Hematopoietic multipotent progenitor cell treated with erythropoietin and hydrocortisone succinate and interleukin-3 and kit ligand, for 8 days (in vitro differentiated cells): ENCODE measurements at places on chromosomes 7 and 10.

DNA sequence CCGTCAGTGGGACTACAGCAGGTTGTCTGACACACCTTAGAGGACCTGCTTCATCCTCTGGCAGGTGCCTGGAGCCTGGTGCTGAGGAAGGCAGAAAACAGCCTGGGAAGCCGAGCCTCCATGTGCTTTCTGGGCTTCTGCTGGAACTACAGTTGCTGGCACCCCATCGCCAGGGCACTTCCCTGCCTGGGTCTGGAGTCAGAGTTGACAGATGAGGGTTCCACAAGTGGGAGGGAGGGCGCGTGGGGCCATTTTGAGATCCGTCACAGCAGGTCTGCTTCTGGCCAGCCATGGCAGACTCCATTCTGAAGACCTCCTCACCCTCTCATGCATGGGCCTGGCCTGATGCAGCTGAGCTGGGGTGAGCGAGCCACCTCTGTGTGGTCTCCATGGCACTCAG, 33.2 kb upstream of the TCERG1L start:
- no peak for DNase-seq

DNA sequence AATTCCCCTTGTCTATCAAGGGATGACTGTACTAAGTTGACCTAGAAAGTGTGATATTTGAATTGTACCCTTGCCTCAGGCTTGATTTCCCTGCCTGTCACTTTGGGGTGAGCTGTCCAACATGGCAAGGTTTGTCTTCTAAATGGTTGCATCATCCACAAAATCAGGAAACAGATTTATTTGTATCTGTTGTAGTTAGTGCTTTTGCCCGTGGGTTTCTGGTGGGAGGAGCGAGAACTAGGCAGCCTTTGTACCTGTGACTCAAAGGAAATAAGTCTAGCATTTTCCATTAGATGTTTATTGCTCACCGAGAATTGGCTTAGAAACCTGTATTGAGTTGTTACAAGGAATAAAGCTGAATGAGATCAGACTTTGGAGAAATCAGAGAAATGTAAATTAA, 650.8 kb downstream of the LRMDA start:
- no peak for DNase-seq

- DNase-seq: no peak
Measured at GRCh38 chr10:74474022-74474713, 323.1 kb downstream of the ADK start.

DNA sequence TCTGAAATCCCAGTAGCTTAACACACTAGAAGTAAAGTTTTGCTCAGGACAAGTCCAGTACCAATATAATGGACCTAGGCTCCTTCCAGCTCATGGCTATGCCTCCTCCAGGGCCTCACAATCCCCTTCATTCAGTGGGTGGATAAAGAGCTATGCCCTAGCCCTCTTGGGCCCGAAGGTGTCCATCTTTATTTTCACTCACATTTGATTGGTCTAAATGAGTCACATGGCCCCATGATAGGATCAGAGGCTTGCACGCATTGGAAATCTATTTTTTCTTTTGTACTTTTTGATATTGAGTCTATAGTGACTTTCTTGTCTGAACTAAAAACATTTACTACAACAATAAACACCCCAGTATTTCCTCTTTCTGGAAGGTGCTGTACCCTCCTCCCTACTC, 202.6 kb upstream of the CTBP2 start:
- no peak for DNase-seq

- DNase-seq: no peak
Measured at GRCh38 chr10:52965509-52965908, 192.9 kb upstream of the MBL2 start.

GRCh38 chr10:78411716-78412115, 378.1 kb downstream of the RPS24 start:
- no peak for DNase-seq

DNA sequence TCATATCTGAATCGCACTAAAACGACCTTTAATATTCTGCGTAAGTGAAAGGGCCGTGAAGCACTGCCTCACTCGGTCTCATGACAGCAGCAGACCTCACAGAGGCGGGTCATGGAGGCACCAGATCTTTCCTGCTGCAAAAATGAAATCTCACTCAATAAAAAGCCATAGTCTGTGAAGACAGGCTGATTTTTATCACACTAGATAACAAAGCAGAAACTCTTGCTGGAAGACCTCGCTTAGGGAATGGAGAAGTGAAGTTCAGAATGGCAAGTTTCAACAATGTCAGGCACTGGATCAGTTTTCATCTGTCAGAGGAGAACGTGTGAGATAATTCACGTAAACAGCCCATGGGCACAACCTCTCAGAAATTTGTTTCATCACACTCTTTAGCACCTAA, 8.0 kb downstream of the SEPHS1 start:
- DNase-seq: no peak

- no peak for DNase-seq
Measured at GRCh38 chr10:129344731-129345355, 122.2 kb upstream of the MGMT start.

DNA sequence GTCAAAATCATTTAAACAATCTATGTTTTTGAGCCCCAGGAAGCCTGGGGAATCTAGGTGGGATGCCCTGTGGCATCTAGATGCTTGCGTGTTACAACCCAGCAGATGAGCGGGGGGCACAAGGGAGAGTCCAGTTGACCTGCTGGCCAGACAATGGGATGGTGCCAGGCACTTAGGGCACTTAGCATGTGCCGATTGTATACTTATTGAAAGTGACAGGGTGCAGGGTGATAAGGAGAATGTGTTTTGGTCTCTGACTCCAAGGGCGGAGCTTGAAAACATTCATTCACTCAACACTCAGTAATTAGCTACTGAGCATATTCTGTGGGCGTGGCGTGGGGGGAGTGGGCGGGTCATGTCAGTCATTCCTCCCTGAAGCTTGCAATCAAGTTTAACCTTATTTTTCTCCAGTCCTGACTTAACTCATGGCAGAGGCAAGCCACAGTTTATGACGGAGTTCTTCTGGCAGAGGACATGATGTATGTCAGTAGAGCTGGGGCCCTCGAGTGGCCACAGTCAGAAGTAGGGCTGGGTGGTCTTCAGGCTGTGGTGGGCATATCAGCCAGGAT, 115.1 kb downstream of the PRKCQ start:
- DNase-seq: peak; percentile 75

- DNase-seq: peak; percentile 43
Measured at GRCh38 chr7:6436385-6436685, 11.4 kb downstream of the DAGLB start.

DNA sequence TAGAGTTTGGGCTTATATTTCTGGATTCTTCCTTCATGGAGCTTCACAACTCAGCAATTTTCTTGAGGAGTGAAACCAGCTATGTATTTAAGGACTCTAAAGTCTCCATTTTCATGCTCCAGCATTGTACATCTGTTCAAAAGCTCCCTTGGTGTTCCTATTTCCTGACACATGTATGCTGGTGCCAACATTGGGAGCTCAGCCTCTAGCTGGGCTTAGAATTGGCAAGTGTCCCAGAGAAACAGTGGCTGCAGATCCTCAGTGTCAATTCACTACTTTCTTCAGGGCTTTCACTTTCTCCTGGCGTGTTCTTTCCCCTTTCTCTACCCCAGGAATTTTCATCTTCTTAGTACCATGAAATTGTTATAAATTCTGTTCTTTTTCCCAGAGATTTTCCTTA, 103.1 kb downstream of the ZNF467 start:
- peak; percentile 9 for DNase-seq

- DNase-seq: no peak
Measured at GRCh38 chr7:28041508-28042314, 138.9 kb downstream of the JAZF1 start.

DNA sequence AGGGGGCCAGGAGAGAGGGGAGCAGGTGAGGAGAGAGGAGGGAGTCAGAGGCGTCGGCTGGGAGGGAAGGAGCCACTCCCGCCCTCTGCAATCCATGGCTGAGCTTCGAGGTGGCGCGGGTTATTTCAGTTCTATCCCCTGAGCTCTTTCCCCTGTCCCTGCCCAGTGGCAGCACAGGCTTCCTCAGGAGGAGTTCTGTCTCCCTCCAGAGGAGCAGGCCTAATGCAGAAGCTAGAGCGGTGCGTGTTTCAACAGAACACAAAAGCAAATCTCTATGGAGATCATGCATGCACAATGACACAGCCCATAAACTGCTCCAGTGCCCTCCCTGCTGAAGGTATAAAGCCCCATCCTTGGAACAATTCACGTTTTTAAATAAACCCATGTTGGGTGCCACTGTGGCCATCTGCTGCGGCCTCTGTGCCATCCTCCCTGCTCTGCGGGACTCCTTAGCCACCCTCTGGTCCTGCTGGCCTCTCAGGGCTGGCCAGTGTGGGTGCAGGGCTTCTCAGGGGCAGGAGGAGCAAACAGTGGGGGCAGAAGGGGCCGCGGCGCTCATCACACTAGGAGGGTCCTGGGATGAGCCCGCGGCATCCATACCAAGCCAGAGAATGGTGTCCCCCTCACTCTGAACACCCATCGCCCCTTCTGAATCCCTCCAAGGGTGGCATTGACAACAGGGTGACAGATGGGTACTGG, 192.6 kb upstream of the LYZL2 start:
- DNase-seq: peak; percentile 20

- DNase-seq: no peak
Measured at GRCh38 chr10:7134448-7134847, 276.4 kb downstream of the SFMBT2 start.

DNA sequence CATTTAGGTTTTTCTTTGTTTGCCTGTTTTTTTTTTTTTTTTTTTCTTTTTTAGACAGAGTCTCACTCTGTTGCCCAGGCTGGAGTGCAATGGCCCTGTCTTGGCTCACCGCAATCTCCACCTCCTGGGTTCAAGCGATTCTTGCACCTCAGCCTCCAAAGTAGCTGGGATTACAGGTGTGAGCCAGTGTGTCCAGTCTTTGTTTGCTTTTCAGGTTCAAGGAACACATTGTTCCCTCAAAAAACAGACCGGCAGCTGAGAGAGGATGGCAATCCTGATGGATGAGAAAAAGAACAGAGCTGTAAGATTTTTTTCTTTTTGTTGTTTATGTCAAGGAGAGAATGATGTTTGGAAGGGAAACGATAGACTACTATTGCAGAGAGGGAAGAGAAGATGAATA, 23.3 kb upstream of the RHOBTB1 start:
- DNase-seq: no peak

DNA sequence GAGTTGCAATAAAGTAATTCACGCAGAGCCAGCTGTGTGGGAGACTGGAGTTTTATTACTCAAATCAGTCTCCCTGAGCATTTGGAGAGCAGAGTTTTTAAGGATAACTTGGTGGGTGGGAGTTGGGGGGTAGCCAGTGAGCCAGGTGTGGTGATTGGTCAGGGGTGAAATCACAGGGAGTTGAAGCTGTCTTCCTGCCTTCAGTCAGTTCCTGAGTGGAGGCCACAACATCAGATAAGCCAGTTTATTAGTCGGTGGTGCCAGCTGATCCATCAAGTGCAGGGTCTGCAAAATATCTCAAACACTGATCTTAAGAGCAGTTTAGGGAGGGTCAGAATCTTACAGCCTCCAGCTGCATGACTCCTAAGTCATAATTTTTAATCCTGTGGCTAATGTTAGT, 3.3 kb upstream of the CYP51A1 start:
- peak; percentile 21 for DNase-seq

DNA sequence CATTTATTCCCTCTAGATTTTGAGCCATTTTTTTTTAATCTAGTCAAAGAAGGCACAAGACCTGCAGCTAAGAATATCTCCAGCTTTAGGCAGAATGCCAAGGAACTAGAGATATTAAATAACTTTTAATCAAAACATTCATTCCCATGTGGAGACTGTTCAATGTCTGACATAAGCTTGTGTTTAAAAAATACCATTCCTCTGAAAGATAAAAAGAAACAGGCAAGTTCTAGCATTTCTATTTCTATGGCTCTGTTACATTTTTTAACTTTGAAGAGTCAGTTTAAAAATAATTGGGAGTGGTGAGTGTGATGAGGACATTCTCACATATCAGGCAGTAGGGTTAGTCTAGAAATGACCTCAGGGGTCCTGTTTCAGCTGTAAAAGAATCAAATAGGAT, 48.0 kb downstream of the RHOBTB1 start:
- DNase-seq: no peak

GRCh38 chr10:67607472-67607871, 88.5 kb downstream of the CTNNA3 start:
- no peak for DNase-seq

DNA sequence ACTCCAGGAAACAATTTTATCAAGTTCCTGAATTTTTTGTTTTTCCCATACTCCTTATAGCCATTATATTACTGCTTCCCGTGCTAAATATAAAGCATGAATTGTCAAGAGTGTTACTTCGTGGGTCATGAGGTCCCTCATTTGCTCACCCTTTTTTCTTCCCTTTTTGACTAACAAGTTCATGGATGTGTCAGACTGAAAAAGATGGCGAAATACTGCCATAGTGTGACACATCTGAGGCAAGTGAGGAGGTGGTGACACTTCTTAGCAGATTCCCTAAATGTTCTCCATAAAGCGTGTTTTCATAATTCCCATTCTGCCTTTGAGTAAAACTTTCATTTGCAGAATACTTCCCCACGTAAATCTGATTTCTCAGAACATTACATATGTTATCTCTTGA, 269.6 kb upstream of the FZD1 start:
- DNase-seq: no peak

DNA sequence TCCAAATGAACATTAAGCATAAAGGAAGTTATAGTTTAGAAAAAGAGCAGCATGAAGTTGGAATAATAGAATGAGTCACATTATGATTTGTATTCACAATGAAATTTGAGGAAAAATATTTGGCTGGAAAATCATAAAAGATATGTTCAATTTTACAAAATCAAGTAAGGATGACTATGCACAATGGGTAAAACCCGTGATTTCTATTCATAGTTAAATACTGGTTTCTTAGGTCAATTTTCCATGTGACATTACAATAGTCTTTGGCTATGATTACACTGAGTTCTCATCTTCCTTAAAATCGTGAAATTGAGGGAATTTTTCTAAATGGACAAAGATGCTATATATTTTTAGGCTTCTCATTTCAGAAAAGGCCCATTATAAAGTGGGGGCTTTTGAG, 17.4 kb upstream of the CCDC172 start:
- no peak for DNase-seq

GRCh38 chr10:43340619-43341018, 30.8 kb upstream of the FXYD4 start:
- no peak for DNase-seq

GRCh38 chr7:137836113-137836509, 10.7 kb downstream of the DGKI start:
- no peak for DNase-seq

- peak; percentile 14 for DNase-seq
Measured at GRCh38 chr7:87218796-87219544, 562 bp downstream of the TMEM243 start.

DNA sequence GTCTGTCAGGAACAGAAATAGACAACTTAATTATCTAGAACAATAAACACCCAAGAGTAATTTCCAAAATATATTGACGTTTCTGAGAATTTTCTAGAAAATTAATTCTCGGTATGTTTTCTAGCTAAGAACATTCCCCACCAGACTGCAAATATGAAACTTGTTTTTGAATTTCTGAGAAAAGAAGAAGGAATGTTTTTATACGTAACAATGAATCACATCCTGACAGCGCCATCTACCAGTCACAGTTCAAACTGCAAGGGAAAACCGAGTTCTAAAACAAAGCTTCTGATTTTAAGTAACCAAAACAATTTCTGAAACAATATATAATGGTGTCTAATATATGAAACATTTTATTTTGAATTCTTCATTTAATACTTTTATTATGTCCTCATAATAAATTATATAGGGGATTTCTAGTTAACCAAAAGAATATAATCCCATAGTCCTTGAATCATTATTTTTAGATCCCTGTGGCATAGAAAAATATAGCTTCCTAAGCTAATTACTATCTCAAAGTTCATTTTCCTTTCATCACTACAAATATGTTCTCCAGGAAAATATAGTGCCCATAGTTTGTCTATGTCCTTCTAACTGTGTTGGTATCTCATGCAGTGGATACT, 34.5 kb upstream of the MEOX2 start:
- DNase-seq: peak; percentile 38

GRCh38 chr7:2893411-2893861, 49.3 kb upstream of the GNA12 start:
- no peak for DNase-seq
